A172 (cell line): ENCODE measurements at places on chromosomes 4 and X. TPM values are rescaled to one million over a fixed set of nuclear protein-coding genes. Genes with fewer than 3 reads are reported as not detected.

Gene NAP1L2
- total RNA-seq = 0.19 and 0.60 TPM in 2 replicates

Gene XG
- not detected in 2 replicates for total RNA-seq

Gene ARHGAP24
- 1.3 and 2.6 TPM in 2 replicates for total RNA-seq

Gene CYBB
- total RNA-seq = 0.19 TPM in 1 of 2 replicates, not detected in the other

Gene CAPN6
- 0.19 TPM in 1 of 2 replicates, not detected in the other for total RNA-seq

Gene PCDH7
- total RNA-seq = 26.1 and 38.6 TPM in 2 replicates

Gene TSPAN6
- total RNA-seq = 0.48 TPM in 1 of 2 replicates, not detected in the other

Gene FGFR3
- total RNA-seq = 12.4 and 19.8 TPM in 2 replicates

Gene GAGE1
- 2.7 and 15.5 TPM in 2 replicates for total RNA-seq

Gene ARSD
- 17.7 and 32.0 TPM in 2 replicates for total RNA-seq

Gene ADH1B
- not detected in 2 replicates for total RNA-seq

Gene PUDP
- total RNA-seq = 12.1 and 12.4 TPM in 2 replicates

Gene SLC9B2
- 15.0 and 23.7 TPM in 2 replicates for total RNA-seq

Gene HMGB3
- 169 and 198 TPM in 2 replicates for total RNA-seq

Gene FRG2
- not detected in 2 replicates for total RNA-seq

Gene STOX2
- total RNA-seq = 2.3 and 3.4 TPM in 2 replicates

Gene OCRL
- 9.7 and 10.1 TPM in 2 replicates for total RNA-seq

Gene CT45A1
- total RNA-seq = not detected in 2 replicates

Gene PCDH18
- total RNA-seq = 2.5 and 4.2 TPM in 2 replicates

Gene STARD8
- total RNA-seq = 4.6 and 4.9 TPM in 2 replicates

Gene ADGRG4
- total RNA-seq = not detected in 2 replicates

Gene CCSER1
- total RNA-seq = not detected in 2 replicates

Gene MTNR1A
- not detected in 2 replicates for total RNA-seq

Gene SOD3
- 1.9 and 2.7 TPM in 2 replicates for total RNA-seq
